ENCODE measurements at places on chromosomes 12 and 14.

DNA sequence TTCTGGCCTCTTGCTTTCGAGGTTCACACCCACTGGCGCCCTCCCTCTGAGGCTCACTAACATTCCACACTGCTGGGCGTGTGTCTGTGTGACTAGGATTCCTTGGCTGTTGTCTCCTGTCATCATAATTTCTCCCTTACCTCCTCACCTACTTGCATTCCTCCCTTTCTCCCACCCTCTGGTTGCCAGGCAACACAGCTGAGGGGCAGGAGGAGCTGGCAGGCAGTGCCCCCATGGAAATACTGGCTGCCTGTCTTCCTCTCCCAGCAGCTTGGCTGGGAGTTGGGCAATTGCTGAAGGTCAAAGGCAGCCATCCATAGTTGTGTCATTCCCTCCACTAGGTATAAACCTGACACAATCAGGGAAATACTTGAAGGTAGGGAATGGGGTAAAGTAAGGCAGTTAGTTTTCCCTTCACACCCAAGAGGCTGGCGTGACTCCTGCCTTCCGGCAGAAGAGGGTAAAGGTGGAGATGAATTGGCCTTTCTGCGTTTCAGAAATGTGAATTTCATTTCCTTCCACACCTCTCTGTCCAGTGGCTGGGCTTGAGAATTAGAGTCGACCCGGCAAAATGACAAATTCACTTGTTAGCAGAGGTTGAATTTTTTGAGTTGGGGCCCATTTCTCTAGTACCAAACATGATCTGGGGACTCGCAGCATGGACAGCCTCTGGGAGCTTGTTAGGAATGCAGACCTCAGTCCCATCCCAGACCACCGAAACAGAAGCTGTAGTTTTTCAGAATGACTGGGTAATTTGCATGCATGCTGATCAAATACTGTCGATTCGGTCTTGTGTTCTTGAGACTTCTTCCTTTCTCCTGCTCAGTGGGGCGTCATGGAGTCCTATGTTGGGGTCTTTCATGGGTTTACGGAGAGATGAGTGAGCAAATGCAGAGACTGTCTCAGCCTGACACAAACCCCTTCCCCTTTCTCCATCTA is 24.3 kb upstream of the EMP1 start:
- DNase-seq, result peak; percentile 91

GRCh38 chr12:122862110-122862634 is 26.9 kb downstream of the HIP1R start:
- no peak for DNase-seq

DNA sequence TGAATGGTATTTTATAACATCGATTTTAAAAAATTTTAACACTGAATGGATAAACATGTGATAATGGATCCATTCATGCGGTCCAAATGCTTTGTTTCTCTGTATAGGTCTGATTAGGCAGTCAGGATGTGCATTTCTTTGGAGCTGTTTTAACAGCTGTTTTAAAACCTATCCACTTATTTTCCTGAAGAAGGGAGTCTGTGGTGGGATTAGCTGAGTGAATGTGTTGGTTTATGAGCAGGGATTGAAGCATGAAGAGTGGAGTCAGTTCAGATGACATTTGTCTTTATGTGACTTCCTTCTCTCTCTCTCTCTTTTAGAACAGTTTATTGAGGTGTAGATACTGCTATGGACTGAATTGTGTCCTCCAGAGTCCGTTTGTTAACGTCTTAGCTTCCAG is 37.7 kb downstream of the GLT8D2 start:
- no peak for DNase-seq

- DNase-seq, result no peak
Observed at GRCh38 chr12:20174528-20175175, 193.7 kb upstream of the PDE3A start.

- no peak for DNase-seq
Observed at GRCh38 chr12:62232143-62232729, 28.0 kb upstream of the USP15 start.

- DNase-seq, result peak; percentile 73
Observed at GRCh38 chr12:57214398-57214781, 2.2 kb upstream of the NXPH4 start.

- DNase-seq, result no peak
Observed at GRCh38 chr12:18135086-18135485, 45.1 kb upstream of the RERGL start.

- DNase-seq, result no peak
Observed at GRCh38 chr12:82524641-82525040, 162.1 kb upstream of the TMTC2 start.

GRCh38 chr12:100348657-100349454 is 8.0 kb upstream of the SLC17A8 start:
- DNase-seq, result peak; percentile 23

GRCh38 chr14:99389174-99389826 is 91.4 kb downstream of the SETD3 start:
- no peak for DNase-seq

DNA sequence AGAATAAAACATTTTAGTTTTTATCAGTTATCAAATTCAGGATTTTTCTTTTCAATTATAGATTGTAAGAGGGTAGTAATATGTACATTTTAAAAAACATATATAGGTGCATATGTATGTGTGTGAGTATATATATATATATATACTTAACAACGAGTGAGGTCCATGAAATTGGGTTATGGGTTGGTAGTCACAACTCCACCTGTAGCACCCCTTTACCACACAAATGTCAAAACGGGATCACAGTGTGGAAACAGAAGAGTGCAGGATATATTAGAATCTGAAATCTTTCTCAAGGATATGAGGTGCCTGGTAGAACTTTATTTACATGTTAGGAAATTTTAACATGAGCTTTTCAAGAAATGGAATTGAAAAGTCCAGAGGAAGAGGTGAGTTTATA is 31.3 kb downstream of the MIA2 start:
- no peak for DNase-seq

GRCh38 chr12:120584343-120585149 is 3.3 kb upstream of the POP5 start:
- DNase-seq, result peak; percentile 65

DNA sequence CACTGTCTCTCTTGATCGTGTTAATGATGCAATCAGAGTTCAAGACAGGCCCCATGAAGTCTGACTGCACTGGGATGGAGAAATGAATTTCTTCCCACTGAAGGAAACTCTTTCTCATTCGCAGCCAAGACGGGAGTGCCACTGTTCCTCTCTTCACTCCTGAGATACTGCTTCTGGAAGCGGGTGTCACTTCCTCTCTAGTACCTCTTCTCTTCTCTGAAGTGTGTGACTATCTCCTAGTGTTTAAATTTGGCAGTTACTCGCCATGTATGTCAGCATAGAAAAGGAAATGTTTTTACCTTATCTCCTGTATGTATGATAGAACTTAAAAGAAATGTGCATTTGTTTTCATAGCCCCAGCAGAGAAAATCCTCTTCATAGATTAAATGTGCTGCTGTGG is 215.2 kb downstream of the ANO6 start:
- DNase-seq, result no peak

DNA sequence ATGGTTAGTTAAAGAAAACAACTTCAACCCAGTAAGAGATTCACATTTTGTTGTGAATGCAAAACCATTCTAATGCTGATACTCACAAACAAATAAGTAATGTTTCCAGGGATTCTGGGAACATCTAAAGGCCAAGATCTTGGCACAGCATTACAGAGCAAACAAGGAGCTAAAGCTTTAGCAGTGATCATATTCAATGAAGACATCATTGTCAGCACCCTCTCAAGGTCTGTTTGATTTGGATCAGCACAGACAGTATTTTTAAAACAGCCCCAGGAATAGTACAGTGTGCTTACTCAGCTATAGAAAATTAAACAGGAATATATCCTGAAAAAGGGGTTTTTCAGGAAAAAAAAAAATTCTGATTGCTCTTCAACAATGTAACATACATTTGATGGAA is 71.4 kb downstream of the TMEM260 start:
- no peak for DNase-seq
